Fibroblast of skin of abdomen (primary cell): ENCODE measurements at places on chromosomes 6 and 20.

DNA sequence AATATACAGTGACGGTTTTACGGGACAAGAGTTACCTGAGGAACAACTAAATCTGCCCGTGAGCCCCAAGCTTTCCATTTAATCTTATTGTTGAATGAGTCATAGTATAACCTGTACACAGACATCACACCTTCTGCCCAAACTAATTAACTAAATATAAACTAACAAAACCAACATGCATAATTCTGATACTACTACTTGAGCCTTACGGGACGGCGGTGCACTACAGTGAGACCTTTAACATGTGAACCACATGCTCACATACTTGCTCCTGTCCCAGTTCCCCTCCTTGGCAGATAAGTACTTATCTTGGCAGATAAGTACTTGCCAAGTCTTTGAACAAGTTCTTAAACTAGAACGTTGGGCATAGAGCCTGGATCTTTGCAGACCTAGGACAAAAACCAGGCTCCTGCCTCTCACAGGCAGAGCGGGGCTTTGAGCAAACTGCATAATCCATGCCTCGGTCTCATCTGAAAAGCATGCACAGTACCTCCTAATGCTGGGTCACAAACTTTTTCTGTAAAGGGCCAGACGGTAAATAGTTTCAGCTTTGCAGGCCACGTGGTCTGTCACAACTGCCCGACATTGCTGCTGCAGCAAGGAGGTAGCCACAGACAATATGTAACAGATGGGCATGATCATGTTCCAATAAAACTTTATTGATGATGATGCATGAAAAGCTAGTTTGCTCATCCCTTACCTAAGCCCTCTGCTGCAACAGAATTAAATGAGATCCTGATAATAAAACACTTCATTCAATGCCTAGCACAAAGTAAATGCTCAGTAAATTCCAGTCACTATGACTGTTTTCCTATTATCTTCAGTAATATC lies 23.0 kb downstream of the ZNF217 start:
- DNase-seq = no peak

- DNase-seq = no peak
These were observed 49.5 kb upstream of the CCDC167 start for GRCh38 chr6:37549154-37549553.

DNA sequence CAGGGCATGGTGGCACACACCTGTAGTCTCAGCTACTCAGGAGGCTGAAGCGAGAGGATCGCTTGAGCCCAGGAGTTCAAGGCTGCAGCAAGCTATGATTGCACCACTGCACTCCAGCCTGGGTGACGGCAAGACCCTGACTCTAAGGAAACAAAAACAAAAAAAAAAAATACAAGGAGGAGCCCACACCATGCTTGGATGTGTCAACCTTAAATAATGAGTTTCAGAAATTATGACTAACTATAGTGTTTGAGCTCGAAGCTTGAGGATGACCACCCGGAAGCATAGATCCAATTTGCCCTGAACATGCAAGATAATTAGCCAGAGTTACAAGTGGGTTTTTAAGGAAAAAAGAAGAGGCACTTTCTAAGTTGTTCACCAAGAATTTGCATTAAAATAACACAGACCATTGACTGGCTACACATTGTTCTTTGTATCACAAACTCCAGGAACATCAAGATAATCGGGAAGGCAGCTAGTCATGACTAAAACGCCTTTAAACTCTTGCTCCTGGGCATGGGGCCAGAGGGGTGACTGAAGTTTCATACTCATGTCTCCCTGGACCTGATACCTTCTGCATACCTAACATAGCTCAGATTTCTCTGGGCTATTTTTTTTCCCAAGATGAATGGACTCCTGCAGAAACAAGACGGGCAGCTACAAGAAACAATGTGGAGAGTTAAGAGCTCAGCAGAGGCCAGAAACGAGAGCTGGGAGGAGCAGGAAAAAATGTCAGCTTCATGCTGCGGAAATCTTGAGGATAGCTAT lies 289.6 kb downstream of the PREX1 start:
- DNase-seq = peak; percentile 90

DNA sequence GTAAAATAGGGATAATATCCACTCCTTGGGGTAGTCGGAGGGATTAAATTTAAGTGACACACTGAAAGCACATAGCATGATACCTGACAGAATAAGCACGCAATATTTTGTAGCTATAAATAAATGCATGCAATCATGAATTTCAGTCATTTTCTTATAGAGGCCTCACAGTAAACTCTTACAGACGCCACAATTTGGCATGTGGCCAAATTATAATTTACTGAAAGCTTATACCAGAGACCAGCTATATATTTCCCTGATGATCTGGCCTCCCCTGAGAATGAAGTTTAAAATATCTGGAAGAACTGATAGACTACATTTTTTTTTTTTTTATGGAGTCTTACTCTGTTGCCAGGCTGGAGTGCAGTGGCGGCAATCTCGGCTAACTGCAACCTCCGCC lies 40.9 kb downstream of the QRSL1 start:
- DNase-seq = no peak
